ENCODE measurements at places on chromosomes 2 and 18.

- no peak for DNase-seq
Measured at GRCh38 chr2:216296856-216297255, 75.4 kb downstream of the MARCHF4 start.

GRCh38 chr2:180730976-180731375 is 249.4 kb upstream of the UBE2E3 start:
- no peak for DNase-seq

GRCh38 chr2:60764736-60765534 is 8.9 kb downstream of the PAPOLG start:
- DNase-seq: no peak

GRCh38 chr2:135980434-135981079 is 4.9 kb downstream of the DARS1 start:
- no peak for DNase-seq

DNA sequence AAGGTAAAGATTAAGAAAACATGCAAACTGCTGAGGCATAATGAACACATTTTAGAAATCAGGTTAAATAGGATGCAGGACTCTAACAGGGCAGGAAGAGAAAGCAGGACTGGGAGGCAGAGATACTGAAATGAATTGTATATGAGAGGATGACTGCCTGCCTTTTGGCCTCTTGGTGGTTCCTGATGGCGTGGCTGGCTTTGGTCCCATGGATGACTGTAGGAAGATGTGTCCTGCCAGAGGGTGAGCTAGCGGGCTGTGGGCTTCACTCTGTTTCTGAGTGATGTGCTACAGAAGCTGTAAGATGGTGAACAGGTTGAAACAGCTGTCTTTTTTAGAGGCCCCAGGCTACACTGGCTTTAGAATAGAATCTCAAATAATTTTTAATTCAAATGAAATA is 517.0 kb downstream of the SLC4A3 start:
- DNase-seq: no peak

DNA sequence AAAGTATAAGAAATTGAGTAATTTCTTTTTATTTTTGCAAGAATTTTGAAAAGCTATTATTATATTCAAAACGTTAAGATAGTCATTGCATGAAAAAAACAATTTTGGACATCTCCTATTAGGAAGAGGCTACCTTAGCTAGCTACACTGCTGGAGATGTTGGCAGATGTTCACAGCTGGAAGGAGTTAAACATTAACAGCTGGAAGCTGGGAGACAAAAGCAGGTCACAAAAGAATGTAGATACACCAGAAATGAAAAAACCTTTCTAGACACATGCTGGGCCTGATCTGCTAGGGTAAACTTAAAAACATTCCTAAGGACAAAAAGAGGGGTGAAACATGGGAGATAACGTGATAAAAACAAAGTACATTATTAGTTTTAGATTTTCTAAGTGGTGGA is 84.4 kb downstream of the SESTD1 start:
- DNase-seq: no peak

- no peak for DNase-seq
Measured at GRCh38 chr18:24499814-24500213, 39.4 kb downstream of the HRH4 start.

DNA sequence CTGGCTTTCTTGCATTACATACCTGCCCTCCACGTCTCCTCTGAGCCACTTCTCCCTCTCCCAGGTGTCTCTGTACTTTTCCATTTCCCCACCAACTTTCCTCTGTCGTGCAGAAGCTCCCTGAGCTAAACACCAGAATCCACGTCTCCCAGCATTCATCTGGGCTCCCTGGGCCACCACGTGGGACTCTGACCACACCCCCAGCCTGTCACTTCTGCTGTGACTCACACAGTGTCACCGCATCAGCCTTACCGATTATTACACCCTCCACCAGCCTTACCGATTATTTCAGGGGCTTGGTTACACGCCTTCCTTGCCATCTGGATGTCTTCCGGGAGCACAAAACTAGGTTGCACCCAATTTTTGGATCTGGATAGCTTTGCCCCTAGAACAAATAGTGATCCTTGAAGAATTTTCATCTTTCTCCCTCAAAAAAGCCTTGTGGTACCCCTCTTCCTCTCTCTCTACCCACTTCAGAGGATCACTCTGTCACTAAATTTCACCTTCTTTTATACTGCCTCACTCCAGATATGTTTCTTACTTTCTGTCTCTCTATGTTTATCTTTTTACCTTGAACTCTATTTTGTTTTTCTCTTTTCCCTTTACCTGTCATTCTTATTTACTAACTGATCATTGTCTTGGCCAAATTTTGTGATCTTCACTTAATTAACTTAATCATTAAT is 136.9 kb upstream of the CAB39 start:
- peak; percentile 40 for DNase-seq

- no peak for DNase-seq
Measured at GRCh38 chr2:118115761-118116160, 27.5 kb downstream of the INSIG2 start.

DNA sequence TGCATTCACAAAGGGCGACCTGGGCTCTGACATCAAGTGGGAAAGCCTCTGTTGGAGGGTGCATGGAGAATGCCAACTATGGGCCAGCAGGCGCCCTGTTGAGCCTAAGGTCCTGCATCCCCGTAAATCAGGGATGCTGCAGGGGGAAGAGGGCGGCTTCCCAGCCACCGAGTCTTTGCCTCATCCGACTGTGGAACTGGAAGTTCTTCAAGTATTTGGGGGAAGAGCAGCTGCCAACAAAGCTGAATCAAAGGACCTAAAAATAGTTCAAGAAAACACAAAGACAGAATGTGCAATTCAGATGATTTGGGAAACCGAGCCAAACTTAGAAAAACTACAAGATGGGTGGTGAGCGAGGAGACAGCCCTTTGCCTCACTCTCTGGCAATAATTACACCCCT is 281.1 kb upstream of the MGAT5 start:
- DNase-seq: no peak

- no peak for DNase-seq
Measured at GRCh38 chr2:101296371-101296770, 12.1 kb downstream of the RNF149 start.

DNA sequence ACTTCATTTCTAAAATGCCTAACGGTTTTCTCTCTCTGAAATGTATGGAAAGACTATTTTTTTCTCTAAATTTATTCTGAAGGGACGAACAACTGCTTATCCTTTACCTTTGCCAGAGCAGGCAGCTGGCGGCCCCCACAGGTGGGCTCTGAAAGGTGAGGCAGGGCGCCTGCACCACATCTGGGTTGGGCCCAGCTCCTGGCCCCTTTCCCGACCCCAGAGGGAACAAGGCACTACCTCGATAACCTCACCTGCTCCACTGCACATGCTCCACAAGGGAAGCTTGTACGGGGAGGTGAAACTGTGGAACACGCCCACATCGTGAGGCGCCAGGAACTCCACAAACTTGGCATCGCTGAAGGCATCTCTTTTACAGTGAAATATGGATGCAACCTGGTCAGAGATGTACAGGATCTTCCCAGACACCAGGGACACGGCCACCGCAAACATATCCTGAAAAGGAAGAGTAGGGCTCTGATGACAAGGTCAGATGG is 17.3 kb downstream of the PER2 start:
- no peak for DNase-seq

- no peak for DNase-seq
Measured at GRCh38 chr2:3280683-3281520, 96.7 kb downstream of the EIPR1 start.

DNA sequence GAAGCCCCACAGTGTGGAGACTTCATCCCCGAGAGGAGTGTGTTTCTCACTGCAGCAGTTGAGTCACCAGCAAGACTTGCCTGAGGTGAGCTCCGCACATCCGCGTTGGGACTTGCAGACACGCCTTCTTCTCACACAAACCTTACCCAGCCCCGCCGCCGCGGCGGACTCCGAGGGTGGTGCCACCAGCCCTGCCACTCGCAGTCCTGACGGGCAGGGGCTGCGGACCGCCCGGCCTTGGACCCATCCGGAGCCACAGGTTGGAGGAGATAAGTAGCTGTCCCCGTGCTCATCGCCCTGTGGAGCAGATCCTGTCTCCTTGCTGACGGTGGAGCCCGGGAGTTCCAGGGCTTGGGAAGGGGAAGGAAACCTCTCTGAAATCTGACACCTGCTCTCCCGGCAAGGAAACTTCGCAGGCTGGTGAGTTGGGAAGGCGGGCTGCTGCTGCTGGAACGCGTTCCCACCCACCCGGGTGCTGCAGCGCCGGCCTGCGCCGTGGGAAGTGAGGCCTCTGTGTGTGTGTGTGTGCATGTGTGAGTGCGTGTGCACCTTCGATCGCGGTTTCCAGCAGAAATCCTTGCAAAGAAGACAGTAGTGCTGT is at the start of gene RAB27B:
TSS of gene RAB27B (plus strand) at position 197 of the 601 bp plus-strand sequence. CDS start 49,109 bp downstream, outside the sequence.
- DNase-seq: peak; percentile 44

GRCh38 chr2:177519534-177520115 is 127.1 kb downstream of the AGPS start:
- no peak for DNase-seq

DNA sequence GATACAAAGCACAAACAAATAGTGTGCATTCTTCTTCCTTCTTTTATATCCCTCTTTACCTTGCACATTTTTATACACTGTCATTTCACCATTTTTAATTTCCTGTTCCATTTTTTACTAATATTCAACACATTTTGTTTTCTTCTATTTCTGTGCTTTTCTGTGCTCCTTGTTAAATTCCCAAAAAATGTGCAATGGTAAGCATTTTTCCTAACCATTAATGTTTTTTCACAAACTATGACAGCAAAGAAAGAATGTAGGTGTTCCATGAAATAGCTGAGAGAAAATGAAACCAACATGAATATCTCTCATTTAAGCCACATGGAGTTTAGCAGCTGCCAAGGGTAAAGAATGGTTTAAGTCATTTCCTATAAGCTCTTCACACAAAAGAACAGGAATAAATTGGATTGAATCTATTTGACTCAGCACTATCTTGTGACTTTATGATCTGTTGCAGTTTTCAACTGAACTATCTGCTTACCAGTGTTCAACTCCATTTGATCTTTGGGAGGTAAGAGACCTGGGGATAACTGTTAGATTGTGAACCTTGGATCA is 145.7 kb upstream of the CDH19 start:
- DNase-seq: no peak

- no peak for DNase-seq
Measured at GRCh38 chr2:149725234-149725633, 137.7 kb upstream of the MMADHC start.
